ENCODE measurements at places on chromosomes 12 and 14.

DNA sequence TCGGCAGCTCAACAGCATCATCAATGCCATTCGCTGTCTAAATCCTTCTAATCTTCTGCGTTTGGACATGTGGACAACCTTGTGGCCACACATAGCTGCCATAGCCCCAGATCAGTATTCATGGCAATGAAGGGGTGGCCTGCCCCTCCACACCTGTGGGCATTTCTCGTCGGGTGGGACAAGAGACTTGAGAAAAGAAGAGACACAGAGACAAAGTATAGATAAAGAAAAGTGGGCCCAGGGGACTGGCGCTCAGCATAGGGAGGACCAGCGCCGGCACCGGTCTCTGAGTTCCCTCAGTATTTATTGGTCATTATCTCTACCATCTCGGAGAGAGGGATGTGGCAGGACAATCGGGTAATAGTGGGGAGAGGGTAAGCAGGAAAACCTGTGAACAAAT lies 42.3 kb downstream of the MAGOHB start:
- DNase-seq = no peak

DNA sequence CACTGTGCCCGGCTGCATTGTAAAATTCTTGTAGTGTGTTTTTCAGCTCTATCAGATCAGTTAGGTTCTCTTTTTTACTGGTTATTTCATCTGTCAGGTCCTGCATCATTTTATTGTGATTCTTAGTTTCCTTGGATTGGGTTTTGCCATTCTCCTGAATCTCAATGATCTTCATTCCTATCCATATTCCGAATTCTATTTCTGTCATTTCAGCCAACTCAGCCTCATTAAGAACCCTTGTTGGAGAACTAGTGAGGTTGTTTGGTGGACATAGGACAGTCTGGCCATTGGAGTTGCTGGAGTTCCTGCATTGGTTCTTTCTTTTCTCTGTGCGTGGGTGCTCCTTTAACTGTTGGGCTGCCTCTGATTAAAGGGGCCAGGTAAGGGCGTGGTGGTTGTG lies 5.6 kb upstream of the C1S start:
- no peak for DNase-seq

- DNase-seq = no peak
Measured at GRCh38 chr14:105299654-105300541, 903 bp downstream of the BRF1 start.

- DNase-seq = no peak
Measured at GRCh38 chr14:67453575-67454300, 34.8 kb downstream of the TMEM229B start.

GRCh38 chr12:69024413-69024812 lies 91.4 kb upstream of the CPM start:
- peak; percentile 93 for DNase-seq

- peak; percentile 96 for DNase-seq
Measured at GRCh38 chr14:68476212-68477109, 316.4 kb downstream of the ZFP36L1 start.

DNA sequence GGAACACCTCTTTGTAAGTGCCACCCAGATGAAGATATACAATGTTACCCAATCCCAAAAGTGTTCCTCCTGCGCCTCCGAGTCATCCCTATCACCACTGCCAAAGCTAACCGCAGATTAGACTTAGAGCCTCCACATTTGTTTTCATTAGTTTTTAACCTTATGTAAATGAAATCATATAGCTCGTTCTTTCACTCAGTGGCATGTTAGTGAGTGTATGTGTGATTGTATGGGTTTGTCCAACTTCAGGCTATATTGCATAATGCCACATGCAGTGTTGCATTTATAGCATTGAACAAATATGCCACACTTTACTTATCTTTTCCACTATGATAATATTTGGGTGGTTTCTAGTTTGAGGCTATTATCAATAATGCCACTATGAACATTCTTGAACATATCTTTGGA lies 18.0 kb downstream of the MAP1LC3B2 start:
- DNase-seq = no peak

DNA sequence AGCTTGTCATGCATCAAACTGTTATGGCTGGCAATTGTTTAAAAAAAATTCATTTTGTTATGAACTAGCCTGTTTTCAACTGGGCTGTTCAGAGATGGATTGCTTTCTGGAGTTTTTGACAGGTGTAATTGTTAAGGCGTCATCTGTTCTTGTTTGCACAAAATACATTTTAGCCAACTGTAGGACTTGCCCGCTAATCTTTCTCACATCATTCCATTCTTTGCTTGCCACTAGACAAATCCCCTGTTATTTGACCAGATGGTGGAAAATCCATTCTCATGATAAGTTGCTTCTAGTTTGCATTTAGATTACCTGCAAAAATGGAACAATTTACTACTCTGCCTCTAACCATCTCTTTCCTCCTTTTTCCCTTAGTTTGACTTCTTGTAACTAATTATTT lies 114.3 kb downstream of the NPAS3 start:
- no peak for DNase-seq

- no peak for DNase-seq
Measured at GRCh38 chr12:12889701-12890100, 1.7 kb upstream of the GPRC5A start.

DNA sequence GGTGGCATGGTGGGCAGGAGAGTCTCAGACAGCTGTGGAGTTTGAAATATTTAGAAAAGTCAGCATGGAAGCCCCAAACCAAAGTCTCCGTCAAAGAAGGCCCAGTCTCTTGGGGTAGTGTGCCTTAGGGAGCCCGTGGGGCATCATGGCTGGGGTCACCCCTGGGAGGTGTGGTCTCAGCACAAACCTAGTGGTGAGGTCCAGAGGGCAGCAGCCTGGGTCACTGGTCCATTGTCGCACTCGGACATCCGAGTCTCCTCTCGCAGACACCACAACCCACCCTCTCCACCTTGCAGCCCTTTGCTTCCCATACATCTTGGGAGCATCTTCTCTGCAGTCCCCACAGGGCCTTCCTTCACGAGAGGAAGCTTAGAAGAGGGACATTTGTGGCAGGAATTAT lies 588.0 kb upstream of the TMEM132C start:
- no peak for DNase-seq

DNA sequence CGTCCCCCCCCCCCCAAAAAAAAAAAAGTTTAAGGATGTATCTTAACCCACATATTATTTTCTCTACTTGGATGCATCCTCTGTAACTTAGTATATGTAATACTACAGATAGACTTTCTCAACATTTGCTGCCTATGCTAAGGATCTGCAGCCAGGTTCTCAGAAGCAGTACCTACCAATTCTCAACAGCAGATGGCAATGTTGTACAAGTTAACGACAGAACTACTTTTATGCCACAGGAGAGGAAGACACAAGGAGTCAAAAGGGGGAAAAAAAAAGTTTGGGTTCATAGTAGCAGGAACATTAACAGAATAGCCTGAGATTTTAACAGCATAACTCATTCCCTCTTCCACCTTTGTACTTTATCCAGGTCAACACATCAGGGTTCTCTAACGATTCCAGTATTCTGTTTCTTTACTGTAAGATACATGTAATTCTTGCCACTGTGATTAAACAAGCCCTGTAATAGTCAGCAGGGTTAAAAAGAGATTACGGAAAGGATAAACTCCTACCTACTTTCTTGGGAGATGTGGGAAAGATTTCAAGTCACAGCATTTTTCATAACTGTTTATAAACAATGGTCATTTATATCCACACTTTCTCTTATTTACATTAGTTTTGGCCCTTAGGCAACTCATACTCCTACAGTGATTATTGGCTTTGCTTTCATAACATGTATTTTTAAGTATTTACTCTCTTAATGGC lies 5.7 kb upstream of the NEK9 start:
- DNase-seq = peak; percentile 72

- peak; percentile 25 for DNase-seq
Measured at GRCh38 chr12:19771858-19772257, 332.6 kb downstream of the AEBP2 start.

DNA sequence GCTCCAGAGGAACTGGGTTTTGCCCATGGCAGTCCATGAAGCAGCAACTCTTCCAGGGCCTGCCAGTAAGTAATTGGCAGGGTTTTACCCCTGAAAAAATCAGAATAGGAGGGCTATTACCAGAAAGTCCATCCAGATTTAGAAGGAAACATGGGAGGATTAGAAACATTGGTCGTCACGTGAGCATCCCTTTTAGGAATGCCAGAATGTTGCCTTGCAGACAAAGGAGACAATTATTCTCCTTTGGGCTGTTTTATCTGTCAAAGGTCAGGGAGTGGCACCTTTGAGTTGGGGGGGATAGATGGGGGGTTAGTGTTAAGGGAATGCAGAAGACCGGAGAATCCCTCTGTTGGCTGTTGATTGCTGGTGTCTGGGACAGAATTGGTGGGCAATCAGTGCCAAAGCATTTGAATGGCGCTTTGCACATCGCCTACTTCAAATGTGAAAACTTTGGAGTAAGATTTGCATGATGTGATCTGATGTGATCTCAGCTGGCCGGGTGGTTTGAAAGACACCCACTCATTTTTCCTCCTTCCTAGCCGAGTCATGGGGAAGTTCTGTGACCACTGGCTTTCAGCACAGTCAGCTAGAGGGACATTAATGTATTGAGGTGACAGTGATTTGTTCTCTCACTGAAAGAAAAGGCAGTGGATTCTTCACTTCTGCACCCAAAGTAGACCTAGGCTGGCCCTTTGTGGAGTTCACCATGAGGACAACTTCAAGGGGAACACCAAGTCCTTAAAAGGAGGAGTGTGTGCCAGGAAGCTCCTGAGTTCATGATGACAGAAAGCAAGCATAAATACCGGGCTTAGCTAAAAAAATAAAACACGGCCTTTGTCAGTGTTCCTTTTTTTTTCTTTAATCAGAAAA lies 31.4 kb downstream of the FLVCR2 start:
- no peak for DNase-seq

DNA sequence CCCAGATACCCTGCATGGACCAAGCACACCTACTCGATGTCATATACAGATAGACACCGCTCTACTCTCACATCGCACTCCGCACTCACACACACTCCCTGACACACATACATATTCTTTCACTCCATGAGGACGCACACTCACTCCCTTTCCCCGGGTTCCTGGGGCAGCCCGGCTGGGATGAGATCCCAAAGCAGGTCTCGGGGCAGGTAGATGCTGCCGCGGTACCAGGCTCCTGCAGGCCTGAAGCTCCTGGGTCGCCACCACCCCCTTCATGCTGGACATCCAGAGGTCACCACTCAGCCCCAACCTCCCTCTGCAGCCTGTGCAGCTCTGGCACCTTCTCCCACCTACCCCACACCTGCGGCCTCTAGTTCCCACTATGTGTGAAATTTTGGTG lies 2.3 kb downstream of the C1QL4 start:
- DNase-seq = no peak

DNA sequence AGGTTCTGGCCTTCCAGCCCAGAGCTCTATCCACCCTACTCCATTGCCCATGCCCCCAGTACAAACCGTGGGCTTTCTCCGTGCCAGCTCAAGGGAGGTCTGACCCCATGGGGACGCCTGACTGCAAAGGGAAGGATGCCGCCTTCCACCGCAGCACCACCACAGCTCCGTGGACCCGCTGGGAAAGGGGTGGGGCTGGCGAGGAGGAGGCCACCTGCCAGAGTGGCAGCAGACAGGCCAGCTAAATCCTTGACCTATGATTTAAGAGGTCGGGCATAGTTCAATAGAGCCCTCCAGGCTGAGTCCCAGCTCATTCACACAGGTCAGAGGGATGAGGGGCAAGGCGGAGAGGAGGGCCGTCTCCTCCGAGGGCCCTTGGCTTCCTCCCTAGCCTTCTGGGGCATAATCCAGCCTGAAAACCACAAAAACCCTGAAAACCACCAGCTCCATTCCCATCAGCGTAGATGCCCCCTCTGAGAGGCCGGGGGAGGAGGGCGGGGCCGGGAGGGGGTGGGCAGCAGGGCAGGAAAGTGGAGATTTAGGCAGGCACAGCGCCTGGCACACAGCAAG lies 14.9 kb upstream of the FIGNL2 start:
- no peak for DNase-seq

DNA sequence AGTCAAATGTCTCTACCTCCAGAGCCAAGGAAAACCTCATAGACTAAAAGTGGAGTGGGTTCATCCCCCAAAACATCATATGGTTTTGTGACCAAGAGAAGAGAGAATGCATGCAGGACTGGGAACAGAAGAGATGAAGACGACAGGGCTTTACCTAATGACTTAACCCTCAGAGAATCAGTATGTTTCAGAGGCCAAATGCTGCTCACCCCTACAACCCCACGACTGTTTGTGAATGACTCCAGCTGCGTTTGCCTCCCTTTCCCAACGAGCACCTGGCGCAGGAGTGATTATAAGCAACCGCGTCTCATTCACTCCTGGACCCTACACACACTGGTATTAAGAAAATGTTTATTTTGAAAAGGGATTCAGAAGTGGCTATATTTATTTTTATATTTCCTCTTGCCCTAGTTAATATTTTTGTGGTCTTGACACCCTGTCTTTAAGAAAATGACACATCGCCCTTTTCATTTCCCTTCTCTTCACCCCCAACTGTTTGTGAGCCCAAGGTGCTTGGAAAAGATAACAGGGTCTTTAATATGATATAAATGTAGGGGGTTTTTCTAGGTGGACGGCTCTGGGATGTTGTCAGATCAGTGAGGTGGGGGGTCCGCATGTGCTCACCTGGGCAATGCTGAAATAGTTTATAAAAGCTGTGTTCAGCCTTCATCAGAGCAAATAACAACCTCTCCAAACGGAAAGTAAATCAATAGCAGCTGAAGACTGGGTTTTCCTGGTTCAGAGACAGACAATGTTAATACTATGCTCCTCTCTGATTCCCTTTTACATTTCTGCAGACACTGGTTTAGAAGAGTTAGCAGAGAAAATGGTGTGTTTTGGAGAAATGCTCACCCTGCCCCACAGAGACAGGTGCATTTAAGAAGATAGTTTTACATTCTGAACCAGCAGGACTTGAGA lies 77.7 kb downstream of the SLC15A4 start:
- no peak for DNase-seq

- no peak for DNase-seq
Measured at GRCh38 chr12:45726603-45727300, 2.8 kb upstream of the ARID2 start.

DNA sequence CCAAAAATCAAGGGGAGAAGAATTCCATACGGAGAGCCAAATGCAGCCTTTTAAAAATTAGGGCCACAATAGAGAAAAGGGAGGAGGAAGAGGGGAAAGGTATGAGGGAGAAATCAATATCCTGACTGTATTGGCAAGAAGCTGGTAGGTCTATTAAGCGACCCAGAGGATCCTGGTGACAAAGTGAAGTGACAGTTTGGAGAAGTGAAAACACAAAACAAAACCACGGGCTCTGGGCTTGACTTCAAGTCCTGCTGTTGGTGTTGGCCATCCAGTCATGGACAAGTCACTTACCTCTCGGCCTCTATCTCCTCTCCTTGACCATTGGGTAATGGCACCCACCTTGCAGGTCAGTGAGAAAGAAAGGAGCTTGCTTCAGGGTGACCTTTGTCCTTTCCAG lies 47.0 kb upstream of the KCNA5 start:
- no peak for DNase-seq

GRCh38 chr12:124509300-124509675 lies 58.1 kb downstream of the NCOR2 start:
- no peak for DNase-seq

DNA sequence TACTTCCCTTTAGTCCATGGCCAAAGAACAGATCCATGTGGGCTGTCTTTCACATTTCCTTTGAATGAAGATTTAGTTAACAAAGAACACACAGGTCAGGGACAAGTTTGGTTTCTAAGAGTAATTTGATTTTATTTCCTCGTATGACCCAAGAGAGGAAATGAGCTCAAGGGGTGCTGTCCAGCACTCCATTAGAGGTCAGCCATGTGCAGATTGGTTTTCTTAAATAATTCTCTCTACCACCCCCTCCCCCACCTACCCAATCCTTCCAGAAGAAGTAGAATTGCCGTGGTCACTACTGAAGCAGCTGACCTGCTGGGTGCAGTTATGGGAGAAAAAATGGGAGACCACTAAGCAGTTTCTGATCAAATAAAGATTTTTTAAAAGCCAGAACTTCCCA lies 13.9 kb upstream of the OAS1 start:
- no peak for DNase-seq

- peak; percentile 59 for DNase-seq
Measured at GRCh38 chr14:102154821-102155549, 15.3 kb downstream of the WDR20 start.
